ENCODE measurements at places on chromosomes 3 and 15.

DNA sequence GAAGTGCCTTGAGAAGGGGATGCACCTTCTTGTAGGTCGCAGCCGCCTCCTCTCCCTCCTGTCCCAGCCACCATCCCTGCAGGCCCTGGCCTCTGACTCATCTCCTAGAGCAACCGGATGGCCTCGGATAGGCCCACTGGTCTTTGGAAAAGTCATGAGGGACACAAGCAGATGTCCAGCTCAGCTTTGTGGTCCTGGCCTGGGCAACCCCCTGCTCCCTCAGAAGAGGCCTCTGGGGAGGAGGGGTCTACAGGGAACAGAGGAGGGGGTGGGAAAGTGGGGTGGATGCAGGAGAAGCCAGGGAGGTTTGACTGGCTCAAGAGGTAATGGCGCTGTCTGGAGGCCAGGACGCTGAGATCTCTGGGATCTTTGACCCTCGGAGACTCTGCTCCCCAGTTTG lies 259.2 kb upstream of the TLE3 start:
- DNase-seq: no peak

DNA sequence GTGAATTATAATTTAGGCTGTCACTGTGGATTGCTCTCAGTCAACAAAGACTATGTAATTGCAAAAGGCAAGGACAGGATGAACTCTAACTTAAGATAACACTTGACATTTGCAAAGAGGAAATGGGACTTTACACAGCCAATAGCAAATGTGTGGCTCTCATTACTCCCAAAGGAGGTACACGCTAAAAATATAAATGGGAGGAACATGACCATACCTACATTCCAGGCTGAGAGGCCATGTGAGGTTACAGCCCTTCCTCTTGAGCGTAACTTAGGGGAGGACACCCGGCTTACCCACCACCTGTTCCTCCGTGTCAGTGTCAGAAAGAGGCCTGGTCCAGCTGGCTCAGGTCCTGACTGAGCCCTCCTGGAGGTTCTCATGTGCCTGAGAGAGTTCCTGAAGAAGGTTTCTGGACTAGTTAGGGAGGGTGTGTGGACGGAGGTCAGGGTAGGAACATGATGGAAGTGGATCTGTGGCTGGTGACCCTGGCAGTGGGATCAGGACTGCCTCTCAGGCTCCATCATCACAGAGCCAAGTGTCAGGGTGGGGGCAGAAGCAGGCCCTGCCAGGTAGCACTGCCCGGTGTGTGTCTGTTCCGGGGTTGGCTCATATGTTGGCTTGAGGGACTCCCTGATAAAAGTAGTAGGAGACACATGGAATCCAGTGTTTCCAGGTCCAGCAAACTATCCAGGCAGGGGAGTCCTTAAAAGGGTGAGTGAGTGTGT lies 7.9 kb downstream of the POPDC2 start:
- no peak for DNase-seq

DNA sequence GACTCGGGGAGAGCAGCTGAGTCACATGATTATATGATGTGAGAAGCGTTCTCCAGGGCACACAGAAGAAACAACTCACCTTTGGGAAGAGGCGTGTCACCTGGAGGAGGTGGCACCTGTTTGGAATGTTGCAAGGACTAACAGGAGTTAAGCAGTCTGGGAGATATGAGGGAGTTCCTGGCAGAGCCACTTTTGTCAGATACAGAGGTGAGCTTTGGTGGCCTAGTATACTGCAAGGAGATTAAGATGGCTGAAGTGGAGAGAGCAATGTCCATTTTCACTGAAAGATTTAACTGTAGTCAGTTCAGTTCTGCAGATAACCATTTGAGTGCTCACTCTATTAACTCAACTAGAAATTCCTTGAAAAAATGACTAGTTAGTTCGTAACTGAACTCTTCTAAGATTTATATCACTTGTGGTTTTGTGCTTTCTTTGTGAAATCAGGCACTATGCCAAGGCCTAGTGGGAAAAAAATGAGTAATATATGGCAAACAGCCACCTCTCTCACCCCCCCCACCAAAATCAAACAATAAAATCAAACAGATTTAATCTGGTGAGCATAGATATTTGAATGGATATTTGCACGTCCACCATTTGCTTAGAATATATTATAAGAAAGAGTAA lies 61.3 kb downstream of the CRYBG3 start:
- peak; percentile 64 for DNase-seq

DNA sequence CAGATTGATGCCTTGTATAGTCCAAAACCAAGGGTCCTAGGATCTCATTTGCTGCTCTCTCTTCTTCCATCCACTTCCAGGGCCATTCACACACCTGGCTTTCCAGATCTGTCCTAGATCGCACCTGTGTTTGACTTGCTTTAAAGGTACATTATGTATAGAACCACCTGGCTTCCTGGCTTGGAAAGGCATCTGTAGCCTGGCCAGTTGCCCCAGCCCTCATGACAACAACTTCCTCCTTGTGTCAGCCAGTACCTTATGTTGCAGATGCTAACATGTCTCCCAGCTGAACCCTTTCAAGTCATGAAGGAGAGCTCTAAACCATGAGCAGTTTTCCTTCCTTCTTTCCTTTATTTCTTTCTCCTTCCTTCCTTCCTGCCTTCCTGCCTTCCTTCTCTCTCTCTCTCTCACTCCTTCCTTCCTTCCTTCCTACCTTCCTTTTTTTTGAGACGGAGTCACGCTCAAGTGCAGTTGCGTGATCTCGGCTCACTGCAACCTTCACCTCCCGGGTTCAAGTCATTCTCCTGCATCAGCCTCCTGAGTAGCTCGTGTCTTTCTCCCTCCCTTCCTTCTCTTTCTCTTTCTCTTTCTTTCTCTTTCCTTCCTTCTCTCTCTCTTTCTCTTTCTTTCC lies 2.5 kb upstream of the HTR3C start:
- DNase-seq: no peak

DNA sequence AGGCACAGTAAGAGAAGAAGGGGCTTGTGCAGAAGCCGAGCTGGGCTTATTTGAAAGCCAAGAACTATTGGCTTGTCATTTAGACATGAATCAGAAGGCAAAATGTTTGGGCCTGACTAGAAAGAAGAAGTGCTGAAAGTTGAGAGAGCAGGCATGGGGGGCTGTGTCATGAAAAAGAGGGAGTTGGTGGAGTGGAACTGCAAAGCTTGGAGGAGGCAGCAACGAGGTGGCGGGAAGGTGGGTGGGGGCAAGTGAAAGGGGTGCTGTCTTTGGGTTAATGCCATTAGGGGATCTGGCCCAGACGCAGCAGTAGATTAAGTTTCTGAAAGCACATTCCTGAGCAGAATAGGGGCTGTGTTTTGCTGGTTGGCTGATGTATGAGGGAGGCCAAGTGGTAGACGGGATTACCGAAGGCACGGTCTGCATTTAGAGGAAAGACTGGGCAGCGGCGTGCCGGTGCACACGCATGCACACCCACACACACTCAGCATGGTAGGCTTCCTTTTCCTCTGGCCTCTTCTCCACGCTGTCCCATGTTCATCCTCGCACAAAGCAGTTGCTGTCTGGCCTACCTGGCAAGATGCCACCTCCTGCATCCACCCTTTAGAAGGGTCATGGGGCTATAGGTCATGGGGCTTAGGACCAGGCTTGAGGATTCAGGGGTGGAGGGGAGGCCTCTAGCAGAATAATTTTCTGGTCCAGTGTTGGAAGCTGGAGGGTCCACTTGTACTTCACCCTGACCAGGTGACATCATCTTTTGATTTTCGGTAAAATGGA lies 43.0 kb downstream of the BOC start:
- DNase-seq: no peak

DNA sequence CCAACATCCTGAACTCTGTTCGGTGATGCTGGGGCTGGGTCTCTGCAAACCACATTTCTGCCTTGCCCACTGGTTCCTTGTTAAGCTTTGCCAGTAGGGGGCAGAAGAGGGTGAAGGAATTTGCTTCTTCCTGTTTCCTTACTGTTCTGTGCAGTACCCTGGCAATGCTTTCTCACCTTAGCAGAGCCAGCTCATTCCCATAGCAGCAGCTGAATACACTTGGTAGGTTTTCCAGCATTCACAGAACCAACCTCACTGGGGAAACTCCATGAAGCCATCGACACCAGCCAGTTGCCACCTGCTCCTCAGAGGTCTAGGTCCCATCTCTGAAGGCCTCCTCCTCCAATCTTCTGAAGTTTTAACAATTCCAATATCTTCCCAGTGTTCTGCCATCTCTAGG lies 308.4 kb downstream of the PDCD6IP start:
- DNase-seq: peak; percentile 3

DNA sequence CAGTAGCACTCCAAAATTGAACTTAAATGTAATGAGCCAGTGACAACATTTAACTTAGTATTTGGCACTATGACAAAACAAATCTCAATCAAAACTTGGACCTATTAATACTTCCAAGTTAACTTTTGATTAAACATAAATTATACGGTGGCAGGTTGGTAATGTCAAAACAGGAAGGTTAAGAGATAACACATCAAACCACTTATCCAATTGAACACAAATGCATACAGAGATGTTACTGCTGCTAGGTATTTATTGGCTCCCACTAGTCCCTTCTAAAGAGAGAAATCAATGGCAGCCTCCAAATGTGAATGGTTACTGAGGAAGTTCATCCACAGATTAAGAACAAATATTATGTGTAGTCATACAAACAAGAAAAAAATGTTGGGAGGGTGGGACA lies 1.8 kb downstream of the GSK3B start:
- DNase-seq: no peak

GRCh38 chr3:115341208-115341607 lies 194.1 kb upstream of the ZBTB20 start:
- peak; percentile 63 for DNase-seq
